ENCODE measurements at places on chromosomes 11 and 22.

GRCh38 chr22:46349681-46350080 is 14.2 kb downstream of the TRMU start:
- no peak for DNase-seq

- DNase-seq: peak; percentile 59
Measured at GRCh38 chr22:22156716-22157347, 87.8 kb upstream of the VPREB1 start.

DNA sequence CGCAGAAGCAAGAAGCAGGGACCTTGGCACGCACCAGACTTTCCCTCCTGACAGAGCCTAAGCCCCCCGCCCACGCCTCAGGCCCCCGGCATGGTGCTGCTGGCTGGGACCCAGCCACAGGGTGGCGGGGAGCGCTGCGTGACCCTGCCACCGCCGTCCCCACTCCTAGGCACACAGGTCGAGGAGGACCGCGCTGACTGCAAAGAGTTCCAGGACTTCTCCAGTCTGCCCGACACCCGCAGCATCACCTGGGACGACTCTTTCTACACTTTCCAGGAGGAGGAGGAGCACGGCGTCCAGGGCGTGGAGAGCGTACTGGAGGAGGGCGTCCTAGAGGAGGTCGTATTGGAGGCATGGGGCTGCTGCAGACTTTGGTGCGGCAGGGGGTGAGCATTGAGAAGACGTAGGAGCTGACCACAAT is 103.7 kb downstream of the TRIM51G start:
- DNase-seq: no peak

DNA sequence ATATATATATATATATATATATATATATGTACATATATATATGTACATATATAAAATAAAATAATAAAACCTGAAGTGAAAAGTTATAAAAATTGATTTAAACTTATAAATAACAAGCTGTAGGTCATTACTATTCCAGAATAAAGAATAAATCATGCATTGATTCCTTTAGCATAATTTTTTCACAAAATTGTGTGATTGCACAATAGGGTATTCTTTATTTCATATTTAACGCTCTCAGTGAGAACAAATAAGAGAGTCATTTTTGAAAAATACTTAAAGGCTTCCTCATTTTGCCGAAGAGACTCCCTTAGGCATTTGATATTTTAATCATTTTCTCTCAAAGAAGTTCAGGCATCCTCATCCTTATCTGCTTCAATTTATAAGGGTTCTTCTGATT is 41.3 kb upstream of the API5 start:
- DNase-seq: no peak

DNA sequence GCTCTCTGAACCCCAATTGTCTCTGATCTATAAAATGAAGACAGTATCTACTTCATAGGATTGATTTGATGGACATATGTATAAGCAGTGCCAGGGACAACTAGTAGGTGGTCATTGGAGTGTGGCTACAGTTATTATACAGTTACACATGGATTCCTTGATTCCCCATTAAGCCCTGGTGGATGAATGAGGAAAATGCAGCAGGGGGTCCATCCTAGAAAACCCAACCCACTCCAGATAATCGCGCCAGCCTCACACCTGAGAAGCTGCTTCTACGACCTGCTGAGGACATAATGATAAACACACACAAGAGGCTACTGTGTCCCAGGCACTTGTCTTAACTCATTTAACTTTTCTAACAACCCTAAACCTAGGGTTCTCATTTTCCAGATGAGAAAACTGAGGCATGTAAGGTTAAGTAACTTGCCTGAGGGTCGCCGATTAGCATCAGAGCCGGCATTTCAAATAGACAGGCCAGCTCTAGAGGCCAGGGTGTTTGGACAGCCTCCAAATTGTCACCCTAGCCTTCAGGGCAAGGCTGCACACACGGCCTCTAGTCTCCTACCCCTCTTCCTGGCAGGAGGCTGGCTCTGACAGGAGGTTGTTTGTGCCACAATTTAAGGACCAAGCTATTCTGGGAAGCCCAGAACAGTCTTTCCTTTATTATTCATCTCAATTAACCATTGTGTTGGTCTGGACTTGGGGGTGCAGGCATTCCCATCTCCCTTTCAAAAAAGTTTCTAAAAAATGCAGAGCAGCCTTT is 3.8 kb upstream of the C11orf91 start:
- no peak for DNase-seq

- peak; percentile 68 for DNase-seq
Measured at GRCh38 chr11:119338318-119338890, 2.3 kb downstream of the C1QTNF5 start.

DNA sequence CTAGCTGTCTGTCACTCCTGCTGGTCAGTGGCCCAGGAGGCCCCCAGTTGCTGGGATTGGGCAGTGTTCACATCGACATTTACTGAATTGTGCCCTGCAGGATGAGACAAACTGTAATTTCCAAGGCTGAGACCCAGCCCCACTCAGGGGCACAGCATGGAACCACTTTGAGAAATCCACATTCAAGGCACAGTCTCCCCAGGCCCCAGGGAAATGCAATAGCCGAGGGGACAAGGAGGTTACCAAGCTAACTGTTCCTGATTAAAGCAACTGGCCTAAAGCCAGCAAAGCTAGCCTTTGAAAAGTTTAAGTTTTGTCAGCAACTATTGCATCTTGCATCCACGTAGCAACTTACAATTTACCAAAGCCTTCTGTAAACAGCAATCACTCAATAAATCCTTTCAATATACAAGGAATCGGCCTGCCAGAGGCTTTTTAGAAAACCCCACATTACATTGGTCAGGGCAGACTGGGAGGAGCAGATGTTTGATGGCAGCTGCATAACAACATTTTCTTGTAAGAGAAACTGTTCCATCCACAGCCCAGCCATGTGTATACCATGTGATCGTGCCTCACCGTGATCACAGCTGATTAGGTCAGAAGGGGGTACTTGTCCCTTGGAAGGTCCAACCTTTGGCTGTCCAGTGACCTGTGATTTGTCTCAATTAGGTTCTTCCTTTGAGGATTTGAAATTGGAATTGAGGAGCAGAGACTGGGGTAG is 103.9 kb downstream of the TENM4 start:
- no peak for DNase-seq
